ENCODE measurements at places on chromosomes 12 and 14. TPM values are rescaled to one million over a fixed set of nuclear protein-coding genes. Genes with fewer than 3 reads are reported as not detected.

Gene FGF23
- not detected for total RNA-seq

Gene MBIP
- total RNA-seq, result 12.5 TPM

Gene TRIM9
- total RNA-seq, result 0.32 TPM

Gene FAM186B
- 0.36 TPM for total RNA-seq

Gene RFX4
- total RNA-seq, result not detected

DNA sequence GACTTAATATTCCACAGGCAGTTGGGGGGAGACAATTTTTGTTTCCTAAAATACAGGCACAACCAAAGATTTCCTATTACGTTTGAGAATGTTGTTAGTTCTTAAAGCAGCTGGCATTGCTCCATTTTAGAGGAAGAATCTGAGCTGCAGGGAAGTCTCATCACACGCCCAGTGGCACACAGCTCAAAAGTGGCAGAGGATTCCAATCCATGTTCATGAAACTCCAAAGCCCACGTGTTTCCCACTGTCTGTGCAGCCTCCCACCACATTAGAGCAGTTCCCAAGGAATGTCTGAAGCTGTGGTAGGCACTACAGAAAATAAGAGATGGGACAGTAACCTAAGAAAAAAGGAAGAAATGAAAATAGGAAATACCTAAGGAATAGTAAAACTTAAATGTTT lies 6.1 kb upstream of the IL26 start:
- no peak for ATAC-seq

DNA sequence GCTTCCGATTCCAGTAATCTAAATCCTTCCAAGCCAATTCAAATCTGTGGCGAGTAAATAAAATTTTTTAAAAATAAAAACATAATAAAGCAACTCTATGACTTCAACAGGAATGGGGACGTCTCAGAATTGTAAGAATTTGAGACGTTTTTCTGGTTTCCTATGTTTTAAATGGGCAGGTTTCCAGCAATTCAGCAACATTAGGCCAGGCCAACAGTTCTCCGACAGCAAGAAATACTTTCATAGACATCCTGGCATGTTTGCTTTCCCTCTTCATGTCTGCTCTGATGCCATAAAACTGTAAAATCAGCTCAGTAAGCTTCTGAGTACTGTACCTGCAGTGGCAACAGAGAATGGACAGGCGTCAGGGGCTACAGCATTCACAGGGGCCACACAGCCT lies 35.8 kb upstream of the DICER1 start:
- no peak for ATAC-seq

GRCh38 chr14:106459971-106460730 lies 933.8 kb downstream of the TMEM121 start:
- ATAC-seq, result no peak

DNA sequence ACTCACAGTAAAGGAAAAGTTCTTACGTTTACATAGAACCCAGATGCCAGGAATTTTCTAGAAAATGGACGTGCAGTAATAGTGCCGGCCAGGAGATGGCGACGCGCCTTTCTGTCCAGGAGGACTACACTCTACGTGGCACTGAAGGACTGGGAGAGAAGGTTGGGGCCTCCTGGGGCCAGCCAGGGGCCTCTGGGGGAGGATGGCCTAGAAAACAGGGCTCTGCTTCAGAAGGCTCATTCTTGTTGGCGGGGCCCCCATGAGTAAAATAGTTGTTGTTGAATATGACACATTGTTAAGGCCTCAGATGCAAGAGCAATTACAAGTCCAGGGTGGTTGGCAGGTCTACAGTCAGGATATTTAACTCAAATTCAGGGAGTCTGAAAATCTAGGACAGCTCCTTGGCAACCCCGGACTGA lies 120.1 kb upstream of the MAX start:
- ATAC-seq, result peak; percentile 67
